ENCODE measurements at places on chromosomes 7 and 10.

DNA sequence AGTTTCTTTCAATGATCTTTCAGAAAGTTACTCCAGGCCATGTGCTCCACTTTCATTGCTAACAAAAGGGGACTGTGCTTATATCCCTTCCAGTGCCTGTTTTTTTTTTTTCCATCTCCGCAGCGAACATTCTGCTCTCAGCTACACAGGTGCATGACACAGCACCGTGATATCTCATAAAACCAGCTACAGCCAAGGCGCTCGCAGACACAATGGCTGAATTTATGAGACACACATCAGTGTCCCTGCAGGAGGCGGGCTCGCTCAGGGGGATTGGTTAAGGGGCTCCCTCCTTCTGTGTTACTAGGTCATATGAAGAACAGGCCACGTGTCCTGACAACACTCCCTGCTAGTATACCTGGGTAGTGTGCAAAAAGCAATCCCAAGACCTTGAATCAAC, 245.5 kb downstream of the SKAP2 start:
- no peak for DNase-seq

GRCh38 chr10:1873661-1874315, 136.5 kb upstream of the ADARB2 start:
- DNase-seq, result no peak

GRCh38 chr7:120738816-120739215, 119.1 kb downstream of the TSPAN12 start:
- DNase-seq, result no peak

DNA sequence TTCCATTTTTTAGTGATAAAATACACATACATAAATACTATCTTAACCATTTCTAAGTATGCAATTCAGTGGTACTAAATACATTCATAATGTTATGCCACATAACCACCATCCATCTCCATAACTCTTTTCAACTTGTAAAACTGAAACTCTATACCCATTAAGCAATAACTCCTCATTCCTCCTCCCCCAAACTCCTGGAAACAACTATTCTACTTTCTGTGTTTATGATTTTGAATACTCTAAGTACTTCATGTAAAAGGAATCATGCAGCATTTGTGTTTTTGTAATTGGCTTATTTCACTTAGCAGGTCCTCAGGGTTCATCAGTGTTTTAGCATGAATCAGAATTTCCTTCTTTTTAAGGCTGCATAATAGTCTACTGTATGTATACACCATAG, 131.8 kb downstream of the TES start:
- no peak for DNase-seq

DNA sequence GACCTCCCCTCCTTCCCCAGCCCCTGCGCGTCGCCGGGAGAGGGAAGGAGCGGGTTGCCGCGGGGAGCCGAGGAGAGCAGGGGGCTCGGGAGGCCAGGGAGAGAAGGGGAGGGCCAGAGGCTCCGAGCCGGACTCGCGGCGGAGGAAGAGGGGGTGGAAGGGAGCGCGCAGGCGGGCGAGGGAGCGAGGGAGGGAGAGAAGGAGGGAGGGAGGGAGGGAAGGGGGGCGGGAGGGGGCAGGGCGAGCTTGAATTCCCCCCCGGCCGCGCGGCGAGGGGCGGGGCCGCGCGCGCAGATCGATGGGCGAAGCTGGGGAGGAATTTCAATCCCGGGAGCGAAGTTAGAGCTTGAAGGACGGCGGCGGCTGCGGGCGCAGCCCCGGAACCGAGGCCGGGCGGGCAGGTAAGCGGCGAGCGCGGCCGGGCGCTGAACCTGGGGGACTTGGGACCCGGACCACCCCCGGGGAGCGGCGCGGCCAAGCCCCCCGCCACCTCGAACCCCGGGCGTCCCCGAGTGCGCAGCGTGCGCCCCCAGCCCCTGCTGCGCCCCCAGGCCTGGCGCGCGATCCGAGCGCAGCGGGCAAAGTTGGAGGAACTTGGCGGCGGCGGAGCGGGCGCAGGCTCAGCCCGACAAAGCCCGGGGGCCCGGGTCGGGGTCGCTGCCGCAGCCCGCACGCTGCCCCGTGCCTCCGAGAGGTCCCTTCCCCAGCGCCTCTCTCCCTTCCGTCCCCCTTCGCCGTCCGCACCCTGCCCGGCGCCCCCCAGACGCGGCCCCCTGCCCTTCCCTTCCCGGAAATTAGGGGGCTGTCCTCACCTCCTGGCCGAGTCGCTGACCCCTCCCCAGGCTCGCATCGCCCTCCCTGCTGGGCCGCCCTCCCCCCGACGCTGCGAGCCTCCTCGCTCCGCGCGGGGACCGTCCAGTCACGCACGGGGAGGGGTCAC, at the start of gene ELFN1:
TSS of gene ELFN1 (plus strand) at position 324 of the 940 bp plus-strand sequence. CDS start 74,320 bp downstream, outside the sequence.
- no peak for DNase-seq

DNA sequence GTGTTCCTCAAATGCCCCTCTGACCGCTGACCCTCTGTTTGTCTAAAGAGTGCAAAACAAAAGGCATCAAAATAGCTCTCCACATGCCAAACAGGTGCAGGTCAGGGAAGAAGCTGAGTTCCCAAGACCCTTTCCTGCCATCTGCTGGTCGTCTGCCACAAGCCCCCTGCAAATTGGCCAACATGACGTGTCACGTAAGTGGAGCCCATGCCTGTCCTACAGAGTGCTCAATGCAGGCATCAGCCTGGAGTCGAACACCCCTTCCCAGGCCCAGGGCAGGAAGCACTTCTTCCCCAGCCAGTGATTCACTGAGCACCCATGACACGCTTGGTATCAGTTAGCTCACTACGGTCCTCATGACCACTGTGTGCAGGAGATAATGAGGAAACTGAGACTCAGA, 14.1 kb downstream of the TMEM72 start:
- peak; percentile 43 for DNase-seq

DNA sequence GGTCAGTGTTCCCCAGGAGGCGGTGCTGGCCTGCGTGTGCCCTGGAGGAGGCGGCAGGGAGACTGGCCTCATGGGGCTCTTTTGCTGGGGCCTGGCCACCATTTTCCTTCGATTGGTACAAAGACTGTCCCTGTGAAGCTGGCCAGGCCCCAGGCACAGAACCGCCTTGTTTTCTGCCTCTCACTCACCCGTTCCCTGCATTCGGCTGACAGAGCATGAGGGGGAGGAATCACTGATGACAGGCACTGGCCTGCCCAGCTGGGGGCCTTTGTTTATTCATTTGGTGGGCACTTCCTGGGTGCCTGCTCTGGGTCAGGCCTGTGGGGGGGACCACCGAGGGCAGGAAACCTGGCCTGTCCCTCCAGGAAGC, 139.2 kb downstream of the FAM53B start:
- no peak for DNase-seq

GRCh38 chr10:44564790-44565189, 179.9 kb upstream of the CXCL12 start:
- DNase-seq, result no peak

DNA sequence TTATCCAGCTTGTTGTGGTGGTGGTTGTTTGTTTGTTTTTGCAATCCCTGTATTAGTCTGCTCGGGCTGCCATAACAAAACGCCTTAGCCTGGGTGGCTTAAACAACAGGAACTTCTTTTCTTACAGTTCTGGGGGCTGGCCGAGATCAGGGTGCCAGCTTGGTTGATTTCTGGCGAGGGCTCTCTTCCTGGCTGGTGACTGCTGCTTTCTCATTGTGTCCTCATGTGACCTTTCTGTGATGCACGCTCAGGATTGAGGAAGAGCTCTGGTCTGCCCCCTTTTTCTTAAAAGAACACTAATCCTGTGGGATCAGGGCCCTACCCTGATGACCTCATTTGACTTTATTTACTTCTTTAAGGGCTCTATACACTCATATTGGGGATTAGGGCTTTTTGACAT, 107.1 kb upstream of the NRP1 start:
- DNase-seq, result no peak

- no peak for DNase-seq
Observed at GRCh38 chr7:28381466-28381865, 30.9 kb upstream of the CREB5 start.

GRCh38 chr10:123558651-123559050, 107.5 kb upstream of the GPR26 start:
- no peak for DNase-seq

DNA sequence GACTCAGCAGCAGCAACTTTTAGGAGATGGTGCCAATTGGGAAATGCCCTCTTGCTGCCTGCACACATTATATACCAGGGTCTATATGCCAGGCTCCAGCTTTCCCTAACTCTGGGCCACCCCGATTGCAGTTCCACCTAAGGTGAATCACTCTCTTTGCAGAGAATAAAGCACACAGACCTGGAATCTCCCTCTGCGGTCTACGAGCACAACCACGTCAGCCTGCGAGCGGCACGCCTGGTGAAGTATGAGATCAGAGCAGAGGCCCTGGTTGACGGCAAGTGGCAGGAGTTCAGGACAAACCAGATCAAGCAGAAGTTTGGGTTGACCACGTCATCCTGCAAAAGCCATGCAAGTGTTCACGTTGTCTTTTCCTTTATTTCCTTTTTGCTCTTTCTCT, 38.2 kb upstream of the PLEKHA1 start:
- DNase-seq, result no peak

GRCh38 chr7:146510088-146510680, 393.6 kb downstream of the CNTNAP2 start:
- DNase-seq, result peak; percentile 6

- DNase-seq, result no peak
Observed at GRCh38 chr7:151320263-151320845, 21.3 kb upstream of the NUB1 start.

- DNase-seq, result no peak
Observed at GRCh38 chr10:101959346-101959916, 96.5 kb downstream of the ARMH3 start.

DNA sequence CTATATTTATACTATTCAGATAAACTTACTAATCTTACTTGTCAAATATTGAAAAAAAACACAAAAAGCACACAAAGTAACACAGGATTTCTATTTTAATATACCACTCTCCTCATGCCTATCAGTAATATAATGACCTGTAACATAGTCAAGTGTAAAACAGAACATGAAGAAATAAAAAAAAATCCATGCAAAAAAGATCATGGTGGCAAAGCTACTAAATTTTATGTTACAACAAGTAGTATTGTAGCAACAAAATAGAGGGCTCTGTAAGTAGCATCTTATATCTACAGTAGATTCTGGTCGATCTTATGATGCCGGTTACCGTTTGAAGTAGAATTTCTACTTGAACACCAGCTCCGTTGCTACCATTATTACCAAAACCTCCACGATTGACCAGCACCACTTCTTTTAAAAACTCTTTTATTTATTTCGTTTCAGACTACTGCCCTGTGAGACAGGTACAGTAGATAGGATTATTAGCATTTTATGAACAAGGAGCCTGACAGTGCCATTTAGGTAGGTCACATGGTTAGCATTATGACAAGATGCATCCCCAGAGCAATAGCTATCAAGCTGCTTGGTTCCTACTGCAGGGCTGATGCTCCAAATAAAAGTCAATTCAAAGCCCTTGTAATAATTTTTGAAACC, 2.1 kb downstream of the CPED1 start:
- no peak for DNase-seq

DNA sequence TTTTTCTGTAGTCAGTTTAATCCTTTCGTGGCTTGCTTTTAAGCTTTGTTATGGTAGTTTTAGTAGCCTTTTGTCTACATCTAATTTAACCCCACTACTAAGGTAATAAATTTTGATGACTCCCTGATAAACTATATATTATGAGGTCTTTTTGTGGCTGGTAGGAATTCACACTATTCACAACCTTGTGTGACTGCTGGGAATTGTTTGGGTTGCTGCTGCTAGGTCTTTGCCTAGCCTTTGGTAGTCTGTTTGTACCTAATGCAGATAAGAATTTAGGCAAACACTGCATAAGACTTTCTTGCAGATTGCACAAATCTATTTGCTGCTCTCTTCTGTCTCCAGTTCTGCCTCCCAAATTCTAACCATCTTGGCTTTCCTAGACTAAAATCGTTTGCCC, 58.3 kb downstream of the SHOC2 start:
- no peak for DNase-seq

DNA sequence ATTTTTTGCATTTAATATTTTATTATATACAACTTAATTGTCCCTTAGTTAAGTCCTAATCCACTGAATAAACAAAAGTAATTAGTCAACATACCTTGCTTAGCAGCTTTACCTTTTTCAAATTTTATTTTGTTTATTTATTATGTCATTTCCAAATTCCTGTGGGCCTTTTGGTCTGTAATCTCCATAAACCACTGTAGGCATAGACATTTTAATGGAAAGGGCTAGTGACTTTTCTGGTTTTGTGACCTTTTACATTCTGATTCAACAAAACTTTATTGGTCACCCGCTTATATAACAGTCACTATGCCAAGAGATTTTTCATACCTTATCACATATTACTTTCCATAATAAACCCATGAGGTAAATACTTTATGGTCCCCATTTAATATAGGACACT, 181.3 kb upstream of the PRPS1L1 start:
- DNase-seq, result no peak

DNA sequence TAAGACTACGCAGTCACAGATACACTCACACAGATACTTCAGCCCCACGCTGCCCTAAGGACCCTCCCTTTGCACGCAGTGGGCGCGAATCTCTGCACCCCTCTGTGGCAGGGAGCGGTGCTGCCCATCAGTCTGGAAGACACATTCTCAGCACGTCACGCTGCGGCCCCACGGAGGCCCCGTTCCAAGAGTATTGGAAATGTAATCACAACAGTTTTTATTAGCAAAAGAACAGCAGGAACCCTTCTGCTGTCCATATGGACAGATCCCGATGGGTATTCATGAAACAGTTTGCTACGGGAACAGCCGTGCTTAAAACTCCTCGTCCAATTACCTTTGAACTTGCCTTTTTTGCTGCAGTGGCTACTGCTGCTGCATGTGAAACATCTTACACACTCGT, 131.0 kb downstream of the RPS24 start:
- no peak for DNase-seq

GRCh38 chr10:1128649-1129048, 72.5 kb downstream of the WDR37 start:
- DNase-seq, result no peak

DNA sequence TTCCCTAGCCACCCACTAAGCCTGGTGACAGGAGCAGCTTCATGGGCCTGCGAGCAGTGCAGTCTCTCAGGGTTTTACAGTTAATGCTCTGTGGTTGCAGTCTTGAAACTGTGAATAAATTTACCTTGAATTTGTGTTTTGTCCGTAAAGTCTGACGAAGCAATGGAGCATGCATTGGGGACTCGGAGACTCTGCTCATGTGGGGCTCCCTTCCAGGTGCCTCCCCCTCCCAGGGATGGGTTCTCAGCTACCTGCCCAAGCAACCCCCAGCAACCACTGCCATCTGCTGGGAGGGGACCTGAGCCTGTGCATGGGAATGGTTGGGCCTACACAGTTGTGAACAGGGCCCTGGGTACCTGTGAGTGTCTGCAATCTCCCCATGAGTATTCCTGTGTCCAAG, 36.3 kb upstream of the IKZF1 start:
- no peak for DNase-seq

DNA sequence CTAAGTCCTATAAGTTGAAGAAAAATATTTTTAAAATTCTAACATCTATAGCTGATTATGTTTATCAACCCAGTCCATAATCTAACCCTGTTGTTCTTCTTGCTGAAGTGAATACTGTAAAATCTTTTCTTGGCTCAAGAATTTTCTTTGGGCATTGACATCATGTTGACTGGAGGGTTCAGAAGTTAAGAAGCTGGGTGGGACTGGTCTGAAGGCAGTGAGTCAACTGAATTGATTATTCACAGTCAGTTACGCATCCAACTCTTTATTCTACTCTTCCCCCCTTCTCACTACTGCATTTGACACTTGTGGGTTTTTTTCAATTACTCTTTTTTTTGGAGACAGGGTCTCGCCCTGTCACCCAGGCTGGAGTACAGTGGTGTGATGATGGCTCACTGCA, 31.0 kb downstream of the DENND2A start:
- no peak for DNase-seq

Data from Jurkat, Clone E6-1 (cell line).